ENCODE measurements at places on chromosomes 6 and 20. TPM values are rescaled to one million over a fixed set of nuclear protein-coding genes. Genes with fewer than 3 reads are reported as not detected.

GRCh38 chr20:63081351-63081750 lies 74.6 kb upstream of the BHLHE23 start:
- no peak overlapping the region for H3K4me3 ChIP-seq
- no peak for DNase-seq
- H3K27ac ChIP-seq: no peak overlapping the region
- H3K27me3 ChIP-seq: peaks cover 13% of the 10 kb centered on the region

DNA sequence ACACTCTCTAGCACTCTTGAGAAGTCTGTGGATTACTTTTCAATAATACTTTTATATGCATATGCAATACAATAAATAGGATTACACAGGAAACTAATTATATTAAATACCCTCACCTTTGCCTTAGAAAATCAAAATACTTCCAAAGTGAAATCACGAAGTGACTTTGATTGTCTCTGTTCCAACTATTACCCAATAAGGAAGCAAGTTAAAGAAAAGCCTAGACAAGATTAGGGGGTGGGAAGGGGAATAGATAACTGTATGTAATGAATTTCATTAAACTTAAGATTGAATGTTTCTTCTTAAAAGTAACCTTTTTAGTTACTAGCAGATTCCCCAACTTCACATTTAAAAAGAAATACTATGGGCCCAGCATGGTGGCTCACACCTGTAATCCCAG lies 66.6 kb upstream of the SOX4 start:
- DNase-seq: no peak
- H3K4me1 ChIP-seq: no peaks in the 10 kb centered on the region
- H3K27me3 ChIP-seq: no peaks in the 10 kb centered on the region
- no peaks in the 10 kb centered on the region for H3K36me3 ChIP-seq
- no peak overlapping the region for H3K4me3 ChIP-seq
- no peak overlapping the region for H3K27ac ChIP-seq

DNA sequence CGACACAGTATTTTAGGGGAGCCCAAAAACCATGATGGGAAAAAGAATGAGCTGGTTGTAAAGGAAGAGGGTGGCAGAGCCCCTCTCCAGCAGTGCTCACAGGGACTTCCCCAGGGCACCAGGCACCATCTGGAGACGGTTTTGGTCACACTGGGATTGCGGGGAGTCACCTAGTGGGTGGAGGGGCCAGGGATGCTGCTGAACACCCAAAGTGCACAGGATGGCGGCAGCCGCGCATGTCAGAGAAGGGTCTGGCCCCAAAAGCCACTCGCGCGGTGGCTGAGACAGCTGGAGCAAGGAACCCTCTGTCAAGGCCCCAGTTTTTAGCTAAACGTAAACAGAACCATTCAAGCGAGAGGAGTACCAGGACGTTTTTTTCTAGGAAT lies 10.8 kb downstream of the CTSZ start:
- no peak overlapping the region for H3K4me3 ChIP-seq
- peaks cover 6% of the 10 kb centered on the region for H3K36me3 ChIP-seq
- H3K4me1 ChIP-seq: no peaks in the 10 kb centered on the region
- no peaks in the 10 kb centered on the region for H3K27me3 ChIP-seq
- no peak for DNase-seq

Gene ENPP1
- total RNA-seq: 1.2 TPM

- no peak overlapping the region for H3K4me3 ChIP-seq
- no peaks in the 10 kb centered on the region for H3K4me1 ChIP-seq
- no peak for DNase-seq
- peaks cover 13% of the 10 kb centered on the region for H3K27me3 ChIP-seq
- no peak overlapping the region for H3K27ac ChIP-seq
- H3K36me3 ChIP-seq: no peaks in the 10 kb centered on the region
These were observed 135.4 kb downstream of the BFSP1 start for GRCh38 chr20:17395729-17396128.

DNA sequence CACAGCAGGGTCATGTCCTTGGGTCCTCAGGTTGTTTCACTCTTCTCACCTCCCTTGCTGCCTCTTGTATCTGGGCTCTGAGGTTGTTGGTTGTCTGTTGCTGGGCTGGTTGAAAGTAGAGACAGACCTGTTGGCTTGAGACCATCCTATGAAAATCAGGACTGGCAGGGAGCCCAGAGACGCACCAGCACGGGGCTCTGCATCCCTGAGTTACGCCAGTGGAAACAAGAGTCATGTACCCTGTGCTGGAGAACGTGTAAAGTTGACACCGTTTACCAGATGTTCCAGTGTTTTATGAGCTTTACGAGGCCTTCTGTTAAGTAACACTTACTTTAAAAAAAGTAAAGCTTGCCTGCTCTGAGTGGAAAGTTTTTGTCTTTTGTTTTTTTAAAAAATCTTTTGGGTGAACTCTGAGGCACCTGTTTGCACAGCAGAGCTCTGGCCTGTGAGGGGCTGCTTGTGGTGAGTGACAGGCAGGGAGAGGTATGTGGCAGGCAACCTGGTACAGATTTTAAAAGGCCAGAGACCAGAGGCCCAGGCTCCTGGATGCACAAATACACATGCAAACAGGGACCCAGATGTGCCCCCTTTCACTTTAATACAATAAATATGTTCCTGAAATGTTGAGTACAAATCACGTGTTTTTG lies 260.0 kb upstream of the SUPT3H start:
- no peak overlapping the region for H3K27ac ChIP-seq
- H3K36me3 ChIP-seq: no peaks in the 10 kb centered on the region
- peaks cover 6% of the 10 kb centered on the region for H3K27me3 ChIP-seq
- DNase-seq: no peak

DNA sequence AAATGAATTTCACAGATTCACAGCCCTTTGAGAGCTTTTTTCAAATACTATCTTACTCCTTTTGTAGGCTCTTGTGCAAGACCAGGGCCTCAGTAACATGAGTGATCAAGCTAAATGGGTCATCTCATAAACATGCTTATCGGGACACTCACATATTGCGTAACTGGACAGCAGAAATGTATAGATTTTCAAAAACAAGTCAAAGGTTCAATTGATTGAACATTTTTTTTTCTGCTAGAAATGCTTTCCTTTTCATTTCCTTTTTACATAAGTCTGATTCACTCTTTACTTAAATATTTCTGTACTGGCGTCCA lies 8.7 kb upstream of the SALL4 start:
- H3K27ac ChIP-seq: no peak overlapping the region
- H3K27me3 ChIP-seq: peaks cover 2% of the 10 kb centered on the region
- H3K4me3 ChIP-seq: no peak overlapping the region
- H3K4me1 ChIP-seq: no peaks in the 10 kb centered on the region
- H3K36me3 ChIP-seq: no peaks in the 10 kb centered on the region

Gene CALHM5
- not detected for total RNA-seq

- no peak overlapping the region for H3K27ac ChIP-seq
- H3K4me3 ChIP-seq: no peak overlapping the region
- DNase-seq: no peak
- peaks cover 32% of the 10 kb centered on the region for H3K27me3 ChIP-seq
- H3K4me1 ChIP-seq: no peaks in the 10 kb centered on the region
These were observed 99.1 kb downstream of the DLGAP4 start for GRCh38 chr20:36405255-36405654.

- H3K27ac ChIP-seq: no peak overlapping the region
- H3K4me1 ChIP-seq: peaks cover 3% of the 10 kb centered on the region
These were observed 7.0 kb downstream of the BPIFB2 start for GRCh38 chr20:33014336-33015113.

GRCh38 chr20:34716921-34717229 lies 12.7 kb downstream of the TP53INP2 start:
- DNase-seq: no peak
- no peaks in the 10 kb centered on the region for H3K27me3 ChIP-seq
- H3K27ac ChIP-seq: no peak overlapping the region
- no peak overlapping the region for H3K4me3 ChIP-seq
- H3K4me1 ChIP-seq: peaks cover 53% of the 10 kb centered on the region

DNA sequence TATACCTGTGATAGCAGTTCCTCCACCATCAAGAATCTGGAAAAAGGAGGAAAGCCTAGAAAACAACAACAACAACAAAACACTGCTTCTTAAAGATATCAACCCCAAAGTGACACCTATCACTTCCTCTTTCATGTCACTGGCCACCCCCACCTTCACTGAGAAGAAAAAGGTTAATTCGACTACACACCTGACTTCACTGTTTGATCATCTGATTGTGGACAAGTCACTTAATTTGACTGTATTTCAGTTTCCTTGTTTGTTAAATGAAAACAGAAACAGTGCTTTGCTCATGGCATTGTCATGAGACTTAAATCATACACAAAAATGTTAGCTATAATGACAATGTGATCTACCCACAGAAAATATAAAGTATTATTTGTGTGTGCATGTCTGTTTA lies 280.6 kb upstream of the SULF2 start:
- no peak overlapping the region for H3K4me3 ChIP-seq
- peaks cover 6% of the 10 kb centered on the region for H3K27me3 ChIP-seq

Gene ATP9A
- total RNA-seq: 3.8 TPM

Gene MLN
- total RNA-seq: not detected

GRCh38 chr6:42104804-42105125 lies 37.7 kb downstream of the C6orf132 start:
- no peaks in the 10 kb centered on the region for H3K27me3 ChIP-seq
- H3K27ac ChIP-seq: no peak overlapping the region
- DNase-seq: no peak
- peak overlapping the region; percentile 86 for H3K4me3 ChIP-seq

Gene HLA-DQA1
- 3.7 TPM for total RNA-seq

Gene RBBP8NL
- total RNA-seq: not detected

DNA sequence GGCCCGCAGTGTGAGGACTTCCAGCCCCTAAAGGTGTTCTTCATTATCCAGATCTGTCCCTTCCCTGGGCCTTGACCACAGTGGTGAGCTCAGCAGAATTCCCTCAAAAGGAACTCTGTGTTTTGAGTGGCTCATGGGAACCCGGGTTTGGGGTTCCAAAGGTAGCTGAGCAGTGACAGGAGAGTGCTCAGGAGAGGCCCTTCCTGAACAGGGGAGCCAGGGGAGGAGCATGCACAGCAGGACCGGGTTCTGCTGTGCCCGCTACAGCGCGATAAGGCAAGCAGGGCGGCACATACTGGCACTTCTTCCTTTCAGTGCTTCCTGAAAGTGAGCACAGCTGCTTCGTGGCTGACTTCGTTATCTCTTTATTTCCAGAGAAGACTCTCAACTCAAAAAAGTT lies 88.3 kb downstream of the SSR1 start:
- H3K4me1 ChIP-seq: peaks cover 2% of the 10 kb centered on the region
- no peaks in the 10 kb centered on the region for H3K27me3 ChIP-seq
- DNase-seq: no peak
- H3K27ac ChIP-seq: no peak overlapping the region
- H3K36me3 ChIP-seq: peaks cover 1% of the 10 kb centered on the region
- H3K4me3 ChIP-seq: no peak overlapping the region

Gene PLCB4
- not detected for total RNA-seq

Gene HLA-DPB1
- total RNA-seq: 20.9 TPM

Gene PLA2G7
- not detected for total RNA-seq

Gene C6orf141
- total RNA-seq: not detected

Gene LY6G5C
- 6.9 TPM for total RNA-seq

Gene WFDC10B
- total RNA-seq: not detected

- H3K36me3 ChIP-seq: peaks cover 13% of the 10 kb centered on the region
- peak overlapping the region; percentile 4 for H3K27ac ChIP-seq
- H3K4me1 ChIP-seq: peaks cover 33% of the 10 kb centered on the region
- peak overlapping the region; percentile 77 for H3K4me3 ChIP-seq
- peaks cover 99% of the 10 kb centered on the region for H3K27me3 ChIP-seq
These were observed 27.1 kb downstream of the ULBP1 start for GRCh38 chr6:149990661-149991471.

- no peaks in the 10 kb centered on the region for H3K27me3 ChIP-seq
- H3K4me3 ChIP-seq: peak overlapping the region; percentile 81
- no peak for DNase-seq
- H3K27ac ChIP-seq: no peak overlapping the region
These were observed 37.5 kb upstream of the IER3 start for GRCh38 chr6:30781743-30782424.

Gene SESN1
- 25.7 TPM for total RNA-seq

- no peak overlapping the region for H3K4me3 ChIP-seq
- DNase-seq: no peak
- no peaks in the 10 kb centered on the region for H3K27me3 ChIP-seq
These were observed 65.9 kb upstream of the DDR1 start for GRCh38 chr6:30818391-30818841.

Gene HSPA1A
- total RNA-seq: 37.6 TPM

Gene SLC17A3
- 1.7 TPM for total RNA-seq

DNA sequence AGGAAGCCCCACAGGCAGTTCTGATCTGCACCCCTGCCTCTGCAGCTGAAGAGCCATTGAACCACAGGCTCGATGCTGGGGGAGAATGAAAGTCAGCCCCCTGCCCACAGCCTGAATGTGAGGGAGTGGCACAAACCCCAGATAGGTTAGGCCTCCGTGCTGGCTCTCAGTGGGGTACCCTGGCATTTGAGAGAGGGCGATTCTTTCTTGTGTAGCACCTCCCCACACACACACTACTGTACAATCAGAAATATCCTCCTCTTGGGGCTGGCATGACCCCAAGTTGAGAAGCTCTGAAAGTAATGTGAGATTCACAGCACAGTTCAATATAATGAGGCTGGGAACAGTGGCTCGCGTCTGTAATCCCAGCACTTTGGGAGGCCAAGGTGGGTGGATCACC lies 17.9 kb downstream of the TTBK1 start:
- H3K27ac ChIP-seq: no peak overlapping the region
- no peak overlapping the region for H3K4me3 ChIP-seq
- DNase-seq: no peak
- no peaks in the 10 kb centered on the region for H3K27me3 ChIP-seq

Gene UBR2
- total RNA-seq: 33.9 TPM

DNA sequence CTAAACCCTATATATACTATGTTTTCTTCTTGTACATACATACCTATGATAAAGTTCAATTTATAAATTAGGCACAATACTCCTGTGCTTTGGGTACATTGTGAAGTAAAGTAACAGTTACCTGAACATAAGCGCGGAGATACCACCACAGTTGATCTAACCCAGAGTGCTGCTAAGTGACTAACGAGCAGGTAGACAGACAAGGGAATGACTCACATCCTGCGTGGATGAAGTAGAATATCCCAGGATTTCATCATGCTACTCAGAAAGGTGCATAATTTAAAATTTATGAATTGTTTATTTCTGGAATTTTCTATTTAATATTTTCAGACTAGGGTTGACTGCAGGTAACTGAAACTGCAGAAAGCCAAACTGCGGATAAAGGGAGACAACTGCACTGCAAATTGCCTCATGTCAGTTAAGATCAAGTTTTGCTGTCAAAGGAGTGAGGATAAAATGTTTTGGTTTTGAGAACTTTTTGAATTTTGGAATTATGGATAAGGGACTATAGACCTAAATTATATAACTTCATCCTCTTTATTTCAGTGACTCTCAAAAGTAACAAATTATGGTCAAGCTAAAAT lies 14.4 kb downstream of the MKKS start:
- DNase-seq: no peak
- H3K27me3 ChIP-seq: no peaks in the 10 kb centered on the region
- H3K36me3 ChIP-seq: peaks cover 6% of the 10 kb centered on the region
- H3K4me3 ChIP-seq: no peak overlapping the region

Gene SASH1
- 0.91 TPM for total RNA-seq

GRCh38 chr6:90413867-90414266 lies 117.2 kb upstream of the BACH2 start:
- peaks cover 11% of the 10 kb centered on the region for H3K36me3 ChIP-seq
- peaks cover 85% of the 10 kb centered on the region for H3K4me1 ChIP-seq
- peak overlapping the region; percentile 91 for H3K27ac ChIP-seq
- H3K4me3 ChIP-seq: peak overlapping the region; percentile 68
- H3K27me3 ChIP-seq: no peaks in the 10 kb centered on the region

Gene LTV1
- total RNA-seq: 24.2 TPM

All from activated T-cell treated with anti-CD3 and anti-CD28 coated beads, Interleukin-2, amount 50 U/mL, for 72 hours (primary cell).